ENCODE measurements at places on chromosomes 3 and 15. TPM values are rescaled to one million over a fixed set of nuclear protein-coding genes. Genes with fewer than 3 reads are reported as not detected.

GRCh38 chr15:64739156-64739555, 36.2 kb downstream of the RBPMS2 start:
- DNase-seq: no peak

DNA sequence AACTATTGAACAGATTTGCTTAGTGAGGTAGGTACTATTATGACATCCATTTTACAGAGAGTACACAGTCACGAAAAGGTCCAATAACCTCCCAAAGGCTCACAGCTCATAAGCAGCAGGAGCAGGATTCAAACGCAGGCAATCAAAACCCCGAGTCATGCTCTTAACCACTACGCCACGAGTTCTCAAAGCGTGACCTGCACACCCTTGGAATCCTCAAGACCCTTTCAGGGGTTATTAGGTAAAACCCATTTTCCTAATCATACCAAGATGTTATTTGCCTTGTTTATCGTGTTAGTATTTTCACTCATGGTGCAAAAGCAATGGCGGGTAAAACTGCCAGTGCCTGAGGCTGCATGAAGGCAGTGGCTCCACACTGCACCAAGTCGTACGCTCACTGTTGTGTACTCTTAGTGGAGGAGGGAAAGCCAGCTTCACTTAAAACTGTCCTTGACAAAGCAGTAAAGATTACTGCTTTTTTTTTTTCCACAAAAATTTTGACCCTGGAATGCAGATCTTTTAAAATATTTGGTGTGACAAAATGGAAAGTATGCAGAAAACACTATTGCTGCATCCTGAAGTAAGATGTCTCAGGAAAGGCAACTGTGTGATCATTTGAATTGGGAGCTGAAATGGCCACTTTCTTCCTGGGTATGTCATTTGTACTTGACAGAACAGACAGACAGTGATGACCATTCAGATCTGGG, 96.1 kb downstream of the IGF2BP2 start:
- no peak for DNase-seq

GRCh38 chr3:182668541-182668940, 124.8 kb upstream of the ATP11B start:
- DNase-seq: no peak

DNA sequence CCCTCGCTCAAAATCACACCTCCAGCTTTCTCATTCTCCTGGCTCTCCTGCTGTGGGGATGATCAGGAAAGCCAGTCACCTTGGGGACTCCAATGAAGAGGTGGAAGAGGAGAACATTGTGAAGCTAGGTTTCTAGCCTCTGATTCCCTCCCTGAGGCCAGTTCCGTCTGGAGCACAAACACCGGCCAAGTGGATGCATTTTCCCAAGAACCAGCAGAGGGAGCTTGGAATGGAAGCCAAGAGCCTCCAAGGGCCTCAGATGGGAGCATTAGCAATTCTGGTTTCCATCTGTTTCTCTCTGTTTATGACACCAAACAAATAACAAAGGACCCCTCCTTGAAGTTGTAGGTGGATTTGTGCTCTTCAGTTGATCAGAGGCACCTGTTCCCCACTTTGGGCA, 40.6 kb upstream of the NMNAT3 start:
- peak; percentile 45 for DNase-seq

DNA sequence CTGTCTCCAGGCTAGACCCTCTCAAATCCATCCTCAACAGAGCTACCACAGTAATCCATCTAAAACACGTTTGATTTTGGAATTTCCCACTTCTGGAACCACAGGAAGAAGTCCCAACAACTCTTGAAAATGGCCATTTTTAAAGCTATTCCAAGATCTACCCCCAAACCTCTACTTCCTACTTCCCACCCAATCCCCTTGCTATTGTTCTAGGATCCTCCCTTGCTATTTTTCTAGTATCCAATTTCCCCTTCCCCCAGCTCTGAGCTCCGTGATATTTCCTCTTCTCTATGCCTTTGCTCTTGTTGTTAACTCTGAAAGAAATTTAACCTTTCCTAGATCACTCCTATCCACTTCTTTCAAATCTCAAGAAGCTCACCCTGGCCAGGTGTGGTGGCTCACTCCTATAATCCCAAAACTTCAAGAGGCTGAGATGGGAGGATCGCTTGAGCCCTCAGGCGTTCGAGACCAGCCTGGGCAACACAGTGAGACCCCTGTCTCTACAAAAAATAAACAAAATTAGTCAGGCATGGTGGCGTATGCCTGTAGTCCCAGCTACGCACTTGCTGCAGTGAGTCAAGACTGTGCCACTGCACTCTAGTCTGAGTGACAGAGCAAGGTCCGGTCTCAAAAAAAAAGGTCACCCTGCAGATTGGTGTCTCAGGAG, 13.0 kb downstream of the UACA start:
- DNase-seq: no peak

- no peak for DNase-seq
These were observed 127.4 kb downstream of the B3GALNT1 start for GRCh38 chr3:160977773-160978172.

GRCh38 chr3:72494130-72494529, 354.1 kb downstream of the SHQ1 start:
- DNase-seq: no peak

- DNase-seq: no peak
These were observed 555.5 kb upstream of the CFAP20DC start for GRCh38 chr3:59605318-59605717.

DNA sequence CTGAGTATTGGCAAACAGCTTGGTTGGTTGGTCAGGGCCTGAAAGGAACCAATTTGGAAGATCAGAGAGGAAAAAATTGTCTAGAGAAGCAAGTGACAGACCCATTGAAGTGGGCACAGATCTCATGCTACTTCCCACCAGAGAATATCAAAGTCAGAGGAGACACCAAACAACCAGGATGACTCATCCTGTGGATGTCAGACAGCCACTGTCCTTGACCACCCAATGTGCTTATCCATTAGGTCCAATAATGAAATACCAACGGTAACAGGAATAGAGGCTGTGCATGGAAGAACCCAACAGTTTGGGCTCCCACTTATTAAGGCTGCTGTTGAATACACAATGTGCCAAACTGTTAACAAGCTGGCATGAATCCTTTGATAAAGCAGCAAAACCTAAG, 323.1 kb upstream of the ATP11B start:
- DNase-seq: no peak

- no peak for DNase-seq
These were observed 96.1 kb downstream of the HMG20A start for GRCh38 chr15:77516786-77517185.

GRCh38 chr3:142209655-142210054, 15.7 kb downstream of the GK5 start:
- DNase-seq: no peak

DNA sequence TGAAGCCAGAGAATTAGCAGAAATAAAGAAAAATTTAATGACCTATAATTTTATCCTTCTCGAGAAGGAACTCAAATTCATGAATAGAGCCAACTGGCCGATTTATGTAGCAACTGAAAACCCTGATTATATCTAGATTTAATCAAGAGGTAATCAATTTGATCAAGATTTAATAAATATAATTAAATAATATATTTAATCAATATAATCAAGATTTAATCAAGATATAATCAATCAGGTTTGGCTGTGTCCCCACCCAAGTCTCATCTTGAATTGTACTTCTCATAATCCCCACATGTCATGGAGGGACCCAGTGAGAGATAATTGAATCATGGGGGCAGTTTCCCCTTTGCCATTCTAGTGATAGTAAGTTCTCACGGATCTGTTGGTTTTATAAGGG, 181.2 kb upstream of the CDIN1 start:
- no peak for DNase-seq

GRCh38 chr3:39118079-39118478, 10.6 kb downstream of the TTC21A start:
- no peak for DNase-seq

DNA sequence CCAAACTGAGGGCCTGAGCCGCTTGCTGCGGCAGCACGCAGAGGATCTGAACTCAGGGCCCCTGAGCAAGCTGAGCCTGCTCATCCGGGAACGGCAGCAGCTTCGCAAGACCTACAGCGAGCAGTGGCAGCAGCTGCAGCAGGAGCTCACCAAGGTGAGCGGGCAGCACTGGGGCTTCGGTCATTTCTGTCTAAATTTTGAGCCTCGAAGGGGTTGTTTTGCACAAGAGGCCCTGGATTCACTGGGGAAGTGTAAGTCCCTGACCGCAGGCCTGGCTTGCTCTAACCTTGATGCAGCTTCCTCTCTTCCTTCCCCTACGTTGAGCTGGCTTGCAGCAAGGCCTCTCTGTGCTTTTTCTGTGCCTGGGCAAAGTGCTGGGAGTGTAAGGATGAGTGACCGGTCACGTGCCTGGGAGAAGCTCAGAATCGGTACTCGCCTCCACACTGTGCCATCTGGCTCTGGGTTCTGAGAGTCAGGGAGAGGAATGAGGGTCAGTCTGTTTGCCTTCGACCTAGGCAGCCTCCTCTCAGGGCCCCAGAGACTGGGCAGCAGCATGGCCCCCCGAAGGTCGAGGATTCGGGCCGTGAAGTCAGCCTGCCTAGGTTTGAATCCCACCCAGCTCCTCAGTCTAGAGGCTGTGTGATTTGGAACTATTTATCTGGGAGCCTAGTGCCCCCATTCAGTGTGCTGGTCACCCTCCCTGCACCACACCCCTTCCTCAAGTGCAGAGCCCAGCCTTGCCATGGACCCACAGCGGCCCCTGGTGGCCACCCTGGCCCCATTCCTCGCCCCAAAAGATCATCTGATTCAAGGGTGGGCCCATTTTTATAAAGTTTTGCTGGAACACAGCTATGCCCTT, 1.4 kb downstream of the FES start:
- DNase-seq: peak; percentile 91

GRCh38 chr15:56786966-56787365, 53.7 kb upstream of the ZNF280D start:
- no peak for DNase-seq

GRCh38 chr3:138497851-138498250, 63.4 kb downstream of the ESYT3 start:
- no peak for DNase-seq

- DNase-seq: no peak
These were observed 38.8 kb downstream of the CPA3 start for GRCh38 chr3:148903941-148904340.

- DNase-seq: peak; percentile 21
These were observed 228.2 kb downstream of the TCF12 start for GRCh38 chr15:57146506-57147201.

DNA sequence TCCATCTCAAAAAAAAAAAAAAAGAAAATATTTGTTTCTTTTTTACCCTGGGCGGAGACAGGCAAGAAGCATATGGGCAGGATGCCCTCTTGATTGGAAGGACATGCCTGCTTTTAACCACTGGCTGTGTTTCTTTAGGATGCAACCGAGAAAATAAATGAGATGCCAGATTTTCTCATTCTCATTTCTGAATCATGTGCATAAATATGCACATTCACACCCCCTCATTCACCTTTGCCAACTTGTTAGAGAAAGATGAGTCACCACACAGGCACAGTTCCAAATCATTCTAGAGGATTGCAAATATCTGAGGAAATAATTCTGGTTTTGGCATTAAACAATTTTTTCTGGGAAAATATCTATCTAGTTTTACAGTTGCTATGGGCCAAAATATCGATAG, 3.3 kb downstream of the LIPH start:
- no peak for DNase-seq

GRCh38 chr15:25556136-25556535, 117.3 kb upstream of the UBE3A start:
- no peak for DNase-seq

DNA sequence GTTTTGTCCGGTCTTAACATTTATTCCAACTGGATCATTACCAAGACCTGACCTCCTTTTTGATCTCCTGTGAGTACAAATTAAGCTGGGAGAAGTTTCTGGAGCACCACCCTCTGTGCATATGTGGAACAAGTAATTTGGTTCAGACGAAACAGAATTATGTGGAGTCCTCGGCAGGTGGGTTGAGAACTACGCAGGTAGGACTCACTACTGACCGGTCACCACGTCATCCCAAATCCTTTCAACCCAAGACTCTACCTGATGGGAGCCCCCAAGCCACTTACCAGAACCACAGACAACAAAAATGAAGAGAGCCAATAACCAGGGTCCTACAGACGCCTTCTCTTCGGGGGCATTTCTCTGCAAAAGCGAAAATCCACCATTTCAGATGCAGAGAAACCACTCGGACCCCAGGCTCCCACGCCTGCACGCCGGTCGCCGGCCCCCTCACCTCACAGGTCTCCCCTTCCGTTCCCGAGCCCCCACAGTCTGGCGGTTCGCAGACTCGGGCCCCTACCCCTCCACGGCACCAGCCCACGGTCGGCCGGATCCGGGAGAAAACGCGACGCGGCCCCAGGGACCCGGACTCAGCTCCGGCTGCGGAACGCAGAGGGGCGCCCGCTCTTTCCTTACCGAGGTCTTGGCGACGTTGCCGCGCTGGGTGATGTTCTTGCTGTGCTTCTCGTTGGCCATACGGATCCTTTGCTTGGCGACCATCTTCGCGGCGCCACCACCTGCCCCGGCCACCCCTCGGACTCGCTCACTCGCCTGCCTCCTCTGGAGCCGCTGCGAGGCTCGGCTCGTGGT, 674 bp downstream of the SERP1 start:
- no peak for DNase-seq

- DNase-seq: no peak
These were observed 184.1 kb upstream of the TLE3 start for GRCh38 chr15:70281811-70282307.

The ST6GAL1 gene
- polyA plus RNA-seq: 3.9 TPM

The SLCO2A1 gene
- 5.8 TPM for polyA plus RNA-seq

The ANKRD63 gene
- not detected for polyA plus RNA-seq

The ROPN1 gene
- polyA plus RNA-seq: not detected

The SLC22A14 gene
- 0.16 TPM for polyA plus RNA-seq

The SLC2A2 gene
- 0.63 TPM for polyA plus RNA-seq

The KBTBD8 gene
- polyA plus RNA-seq: 0.55 TPM

The SHF gene
- 5.5 TPM for polyA plus RNA-seq

The FANCD2 gene
- 9.6 TPM for polyA plus RNA-seq

The OIP5 gene
- polyA plus RNA-seq: 8.4 TPM

The FBLN2 gene
- polyA plus RNA-seq: 4.8 TPM

The CA12 gene
- 44.3 TPM for polyA plus RNA-seq

The NOP10 gene
- 440 TPM for polyA plus RNA-seq

The SNTN gene
- polyA plus RNA-seq: not detected

The GPR27 gene
- 0.16 TPM for polyA plus RNA-seq

The SPINK8 gene
- not detected for polyA plus RNA-seq

The ILDR1 gene
- polyA plus RNA-seq: 0.05 TPM

The CIB2 gene
- 39.6 TPM for polyA plus RNA-seq

The EPM2AIP1 gene
- 4.7 TPM for polyA plus RNA-seq

The SNUPN gene
- 31.7 TPM for polyA plus RNA-seq

The PLA2G4F gene
- not detected for polyA plus RNA-seq

The MUC4 gene
- 0.07 TPM for polyA plus RNA-seq

Data from SK-N-SH (cell line).